ENCODE measurements at places on chromosomes 5 and 9.

GRCh38 chr9:103680581-103680980, 413.5 kb upstream of the SMC2 start:
- DNase-seq = no peak

GRCh38 chr5:79985288-79985687, 5.8 kb downstream of the MTX3 start:
- no peak for DNase-seq

DNA sequence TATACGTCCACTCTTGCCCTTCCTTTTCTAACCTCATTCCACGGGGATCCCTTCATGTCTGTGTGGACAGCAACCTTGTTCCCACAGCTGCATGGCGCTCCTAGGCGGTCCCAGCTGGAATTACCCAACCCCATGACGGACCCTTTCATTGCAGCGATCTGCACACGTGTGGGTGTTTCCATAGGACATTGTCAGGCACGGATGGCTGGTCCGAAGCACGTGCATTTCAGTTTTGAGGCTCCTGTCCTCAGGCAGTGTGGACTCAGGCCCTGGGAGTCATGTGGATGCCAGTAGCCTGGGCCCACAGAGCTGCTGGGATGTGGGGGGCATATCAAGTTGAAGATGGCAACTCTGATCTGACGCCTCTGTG, 15.0 kb downstream of the CARD19 start:
- no peak for DNase-seq

DNA sequence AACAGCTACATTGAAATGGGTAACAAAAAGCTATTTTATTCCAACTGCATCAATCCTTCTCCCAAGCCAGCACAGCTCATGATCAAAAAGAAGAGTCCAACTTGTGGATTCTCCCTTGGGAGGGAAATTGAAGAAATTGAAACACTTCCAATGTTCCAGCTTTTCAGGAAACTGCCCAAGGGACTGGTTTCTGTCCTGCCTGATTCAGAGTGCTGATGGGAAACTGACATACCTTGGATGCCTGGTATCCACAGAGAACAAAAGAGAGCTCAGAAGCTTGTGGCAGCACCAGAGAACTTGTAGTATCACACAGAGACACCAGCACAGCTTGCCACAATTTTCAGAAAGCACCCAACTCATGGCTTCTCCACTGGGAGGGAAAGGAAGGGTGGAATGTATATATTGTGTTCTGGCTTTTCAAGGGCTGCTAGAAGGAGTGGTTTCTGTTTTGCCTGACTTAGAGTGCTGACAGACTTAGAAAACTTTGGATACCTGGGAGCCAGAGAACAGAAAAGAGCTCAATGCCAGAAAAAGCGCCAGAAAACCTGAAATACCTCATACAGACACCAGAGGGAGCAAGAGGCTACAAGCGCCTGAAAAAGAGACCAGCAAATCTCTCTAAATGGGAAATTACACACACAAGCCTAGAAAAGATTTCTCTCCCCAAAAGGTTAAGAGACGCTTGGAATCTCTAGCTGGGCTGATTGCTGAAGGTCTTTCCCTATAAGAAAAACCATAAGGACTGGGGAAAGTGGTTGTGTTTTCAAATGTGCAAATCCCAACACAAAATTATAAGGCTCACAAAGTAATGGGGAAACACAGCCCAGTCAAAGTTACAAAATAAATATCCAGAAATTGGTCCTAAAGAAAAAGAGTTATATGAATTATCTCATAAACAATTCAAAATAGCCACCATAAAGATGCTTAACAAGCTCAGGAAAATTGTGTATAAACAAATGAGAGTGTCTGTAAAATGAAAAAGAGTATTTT, 178.8 kb downstream of the SPOCK1 start:
- DNase-seq = peak; percentile 50

GRCh38 chr5:45542421-45542820, 153.8 kb downstream of the HCN1 start:
- DNase-seq = no peak

DNA sequence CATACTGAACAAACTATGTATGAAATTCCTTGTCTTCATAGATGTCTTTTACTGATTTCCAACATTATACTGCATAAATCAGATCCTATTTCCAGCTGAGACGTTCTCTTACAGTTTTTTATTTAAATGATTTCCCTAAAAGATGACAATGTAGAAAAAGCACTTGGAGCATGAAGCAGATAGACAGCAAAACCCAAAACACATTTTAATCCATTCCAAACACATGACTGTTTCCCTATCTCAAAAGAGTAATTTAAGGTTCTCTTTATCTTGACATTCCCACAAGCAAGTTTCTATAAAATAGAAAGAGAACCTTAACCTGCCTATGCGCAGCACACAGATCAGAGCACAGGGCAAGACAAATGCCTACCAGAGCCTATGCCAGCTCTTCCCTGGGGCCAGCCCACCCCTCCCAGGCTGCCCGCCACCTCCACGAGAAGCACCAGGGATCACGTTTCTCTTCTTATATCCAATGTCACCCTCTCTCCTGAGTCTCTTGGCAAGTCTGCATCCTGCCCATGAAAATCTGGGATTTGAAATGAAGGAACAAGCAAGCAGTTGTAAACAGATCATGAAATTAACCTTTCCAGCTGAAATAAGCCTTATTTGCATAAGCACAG, 52.4 kb downstream of the RETREG1 start:
- DNase-seq = no peak

DNA sequence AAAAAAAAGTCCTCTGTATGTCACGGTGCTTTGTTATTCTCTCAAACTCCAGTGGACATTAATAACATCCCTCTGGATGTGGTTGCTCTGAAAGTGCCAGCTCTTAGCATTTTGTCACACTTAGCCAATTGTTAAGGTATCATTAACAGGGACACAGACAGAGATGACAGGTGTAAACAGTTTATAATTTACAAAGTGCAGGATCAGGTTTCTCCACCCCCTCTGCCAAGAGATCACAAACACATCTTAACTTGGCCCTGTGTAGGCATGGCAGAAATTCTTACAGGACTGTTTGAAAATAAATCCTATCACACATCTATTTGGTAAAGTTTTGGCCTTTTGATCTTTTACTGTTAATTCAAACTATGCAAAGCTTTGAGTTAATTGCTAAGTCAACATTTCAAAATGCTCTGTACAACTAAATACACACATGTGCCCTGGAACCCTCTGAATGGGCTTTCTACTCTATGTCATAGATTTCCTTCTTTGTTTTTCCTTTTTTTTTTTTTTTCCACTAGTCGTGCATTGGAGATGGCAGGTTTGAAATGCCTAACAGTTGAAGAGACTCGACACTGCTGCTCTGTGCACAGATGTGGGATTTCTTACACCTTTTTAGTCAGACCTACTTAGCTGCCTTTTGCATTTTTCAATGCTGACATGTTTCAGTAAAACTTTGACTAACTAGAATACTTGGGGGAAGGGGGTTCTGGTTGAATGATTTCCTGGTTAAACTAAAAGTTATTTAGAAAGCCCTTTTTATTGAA, 41.7 kb downstream of the SEMA6A start:
- no peak for DNase-seq

- no peak for DNase-seq
These were observed 2.1 kb upstream of the WNK2 start for GRCh38 chr9:93181672-93182435.

DNA sequence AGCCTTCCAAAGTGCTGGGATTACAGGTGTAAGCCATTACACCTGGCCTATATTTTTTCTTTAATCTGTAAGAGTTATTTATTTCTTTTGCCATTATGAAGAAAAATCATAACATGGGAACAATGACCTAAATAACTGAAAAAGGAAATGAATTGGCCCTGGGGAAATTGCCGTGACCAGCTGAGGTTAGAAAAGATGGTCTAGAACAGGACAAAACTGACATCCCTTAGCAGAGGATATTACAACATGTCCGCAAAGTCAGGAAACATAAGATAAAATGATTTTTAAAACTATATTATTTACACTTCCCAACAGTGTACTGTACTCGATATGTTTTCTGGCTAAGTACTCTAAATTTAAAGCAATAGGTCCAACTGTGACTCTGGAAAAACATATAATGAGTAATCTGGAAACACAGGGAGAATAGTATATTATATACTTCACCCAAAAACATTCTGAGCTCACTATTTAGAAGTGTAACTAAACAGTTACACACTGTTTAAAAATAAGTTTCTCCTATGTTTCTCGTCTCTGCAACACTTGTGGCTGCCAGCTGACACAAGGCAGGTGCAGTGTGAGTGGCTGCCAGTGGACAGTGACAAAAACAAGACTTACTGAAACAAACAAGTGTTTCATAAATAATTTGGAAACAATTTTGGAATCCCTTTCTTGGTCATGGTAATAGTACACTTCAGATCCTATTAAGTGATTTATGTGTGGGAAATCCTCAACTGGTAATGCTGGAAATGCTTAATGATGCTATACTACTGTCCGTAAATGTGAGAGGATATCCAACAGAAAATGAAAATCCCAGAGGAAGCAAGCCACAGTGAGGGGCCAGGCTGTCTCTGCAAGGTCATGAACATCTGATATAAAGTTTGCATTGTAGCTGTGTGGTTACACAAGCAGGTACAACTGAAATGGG, 69.1 kb downstream of the C9orf85 start:
- no peak for DNase-seq

DNA sequence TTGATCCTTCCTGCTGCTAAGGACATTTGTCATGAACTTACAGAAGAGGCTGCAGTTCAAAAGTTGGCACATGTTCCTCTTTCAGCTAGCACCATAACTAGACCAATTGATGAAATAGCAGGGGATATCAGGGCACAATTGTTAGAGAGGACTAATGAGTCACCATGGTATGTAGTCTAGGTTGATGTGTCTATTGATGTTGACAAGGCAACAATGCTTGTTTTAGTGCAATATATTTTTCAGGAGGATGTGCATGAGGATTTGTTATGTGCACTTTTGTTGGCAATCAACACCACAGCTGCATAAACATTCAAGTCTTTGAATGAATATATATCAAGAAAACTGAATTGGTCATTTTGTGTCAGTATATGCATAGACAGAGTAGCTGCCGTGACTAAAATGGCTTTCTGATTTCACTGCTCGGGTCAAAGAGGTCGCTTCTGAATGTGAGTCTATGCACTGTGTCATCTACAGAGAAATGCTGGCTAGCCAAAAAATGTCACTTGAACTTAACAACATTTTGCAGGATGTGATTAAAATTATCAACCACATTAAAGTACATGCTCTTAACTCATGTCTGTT, 68.0 kb downstream of the FGF10 start:
- no peak for DNase-seq

GRCh38 chr9:20611691-20612287, 10.5 kb downstream of the MLLT3 start:
- DNase-seq = no peak

DNA sequence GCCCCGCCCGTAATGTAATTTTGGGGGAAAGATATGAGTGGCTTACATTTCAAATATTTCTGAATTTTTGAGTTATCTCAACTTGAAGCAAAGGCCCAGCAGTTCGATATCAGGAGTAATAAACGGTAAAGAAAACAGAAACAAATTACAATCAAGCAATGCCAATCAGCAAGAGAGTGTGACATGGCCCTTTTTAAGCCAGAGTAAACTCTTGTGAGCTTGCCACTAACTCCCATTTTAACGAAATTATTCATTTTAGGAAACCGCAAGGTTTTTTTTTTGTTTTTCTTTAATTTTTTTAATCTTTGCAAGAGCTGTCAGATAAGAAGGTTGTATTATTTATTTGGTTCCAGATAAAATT, 17.6 kb upstream of the CDK7 start:
- DNase-seq = no peak

- no peak for DNase-seq
These were observed 181.8 kb downstream of the GLIS3 start for GRCh38 chr9:4117835-4118610.

DNA sequence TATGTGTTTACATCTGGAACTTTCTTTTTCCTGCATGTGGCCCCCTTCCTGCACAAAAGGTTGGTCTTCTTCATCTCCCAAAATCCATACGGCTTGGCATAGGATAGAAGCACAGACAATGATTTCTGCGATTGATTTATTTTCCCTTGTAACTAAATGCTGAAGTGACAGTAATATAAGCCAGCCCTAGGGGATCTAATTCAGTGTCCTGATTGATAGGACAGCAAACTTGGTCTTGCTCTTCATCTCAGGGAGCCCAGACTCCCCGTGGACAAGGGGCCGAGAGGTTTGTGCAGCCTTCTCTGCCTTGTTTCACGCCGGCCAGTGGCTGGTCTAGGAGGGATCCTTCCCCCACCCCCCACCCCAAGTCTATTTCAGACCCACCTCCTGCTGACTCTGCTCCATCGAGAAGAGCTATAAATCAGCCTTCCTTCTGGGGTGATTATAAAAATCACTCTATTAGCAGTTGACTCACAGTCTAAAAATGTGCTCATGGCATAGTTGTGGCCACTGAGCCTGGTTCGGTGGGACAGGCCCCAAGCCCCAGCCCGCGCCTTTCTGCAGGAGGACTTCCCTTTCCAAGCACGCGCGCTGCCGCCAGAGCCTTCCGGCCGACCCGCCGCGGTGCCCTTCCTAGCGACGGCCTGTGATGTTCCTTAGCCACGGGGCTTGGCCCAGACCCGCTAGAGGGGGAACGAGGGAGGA, 89.8 kb upstream of the COL5A1 start:
- DNase-seq = peak; percentile 51

GRCh38 chr9:130936285-130937117, 2.5 kb downstream of the FIBCD1 start:
- DNase-seq = no peak

DNA sequence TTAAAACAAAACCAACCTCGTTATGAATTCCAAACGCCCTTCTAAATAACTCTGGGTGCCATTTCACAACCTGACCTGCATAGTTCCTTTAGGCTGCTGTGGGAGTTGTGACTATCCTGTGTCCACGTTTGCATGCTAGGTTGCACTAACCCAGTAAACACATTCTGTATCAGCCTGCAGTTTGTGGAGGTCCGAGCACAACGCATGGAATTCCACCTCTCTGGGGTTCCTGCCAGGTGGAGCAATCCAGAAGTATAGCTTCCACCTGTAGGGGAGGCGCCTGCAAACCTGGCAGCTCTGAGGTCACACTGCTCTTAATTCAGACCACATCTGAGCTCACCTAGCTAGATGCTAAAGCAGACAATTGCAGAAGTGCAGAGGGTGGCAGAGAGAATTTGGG, 57.2 kb downstream of the MARCHF3 start:
- no peak for DNase-seq

- DNase-seq = no peak
These were observed 135.3 kb upstream of the IL12B start for GRCh38 chr5:159465604-159466003.

GRCh38 chr5:164377746-164378145, 872.3 kb downstream of the MAT2B start:
- DNase-seq = no peak

- DNase-seq = no peak
These were observed 515 bp upstream of the AGPAT2 start for GRCh38 chr9:136687721-136688223.

- no peak for DNase-seq
These were observed 4.7 kb downstream of the PLIN2 start for GRCh38 chr9:19122490-19123042.

DNA sequence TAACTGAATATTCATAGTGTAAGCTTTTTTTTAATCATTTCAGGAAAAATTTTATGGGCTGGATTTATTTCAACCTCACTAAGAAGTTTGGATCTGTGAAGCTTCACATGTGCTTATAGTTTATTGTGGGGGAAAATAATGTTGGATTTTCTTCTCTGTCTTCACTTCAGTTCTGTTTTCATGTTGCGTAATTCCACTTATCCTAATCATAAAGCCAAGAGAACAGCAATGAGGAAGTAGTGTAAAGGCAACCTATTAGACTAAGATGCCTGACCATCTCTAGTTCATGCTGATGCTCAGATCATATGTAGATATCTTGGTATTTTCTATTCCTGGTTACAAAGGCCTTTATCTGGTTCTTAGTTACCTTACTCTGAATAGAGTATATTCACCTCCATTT, 50.0 kb downstream of the CD180 start:
- no peak for DNase-seq

- no peak for DNase-seq
These were observed 375.8 kb downstream of the RAB3C start for GRCh38 chr5:58958701-58959100.

Measured in HS-5 (cell line).